Activated CD4-positive, CD25-positive, alpha-beta regulatory T cell treated with anti-CD3 and anti-CD28 coated beads, Interleukin-2, amount 50 U/mL, for 16 hours (primary cell): ENCODE measurements at places on chromosomes 3 and 15.

- DNase-seq, result no peak
Observed at GRCh38 chr3:74664606-74665005, 50.1 kb upstream of the CNTN3 start.

- DNase-seq, result no peak
Observed at GRCh38 chr15:23538648-23539047, 26.8 kb upstream of the MKRN3 start.

DNA sequence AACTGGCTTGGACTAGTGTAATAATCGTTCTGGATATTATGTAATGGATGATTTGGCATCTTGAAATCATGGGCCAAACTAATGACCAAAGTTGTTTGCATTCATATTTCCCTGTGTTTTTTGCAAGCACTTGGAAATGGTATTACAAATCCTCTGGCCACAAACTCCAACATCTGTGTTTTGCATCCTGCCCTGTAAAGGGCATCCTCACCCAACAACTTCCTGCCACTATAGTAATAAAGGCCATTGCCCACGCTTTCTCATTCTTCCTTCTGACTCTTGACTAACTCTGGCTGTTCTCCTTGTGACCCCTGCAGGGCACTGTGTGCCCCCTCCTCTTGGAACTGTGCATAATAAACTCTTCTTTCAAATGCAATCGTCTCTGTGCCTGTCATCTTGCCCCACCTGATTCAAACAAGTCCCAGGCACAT lies 25.4 kb upstream of the PSMD6 start:
- no peak for DNase-seq

DNA sequence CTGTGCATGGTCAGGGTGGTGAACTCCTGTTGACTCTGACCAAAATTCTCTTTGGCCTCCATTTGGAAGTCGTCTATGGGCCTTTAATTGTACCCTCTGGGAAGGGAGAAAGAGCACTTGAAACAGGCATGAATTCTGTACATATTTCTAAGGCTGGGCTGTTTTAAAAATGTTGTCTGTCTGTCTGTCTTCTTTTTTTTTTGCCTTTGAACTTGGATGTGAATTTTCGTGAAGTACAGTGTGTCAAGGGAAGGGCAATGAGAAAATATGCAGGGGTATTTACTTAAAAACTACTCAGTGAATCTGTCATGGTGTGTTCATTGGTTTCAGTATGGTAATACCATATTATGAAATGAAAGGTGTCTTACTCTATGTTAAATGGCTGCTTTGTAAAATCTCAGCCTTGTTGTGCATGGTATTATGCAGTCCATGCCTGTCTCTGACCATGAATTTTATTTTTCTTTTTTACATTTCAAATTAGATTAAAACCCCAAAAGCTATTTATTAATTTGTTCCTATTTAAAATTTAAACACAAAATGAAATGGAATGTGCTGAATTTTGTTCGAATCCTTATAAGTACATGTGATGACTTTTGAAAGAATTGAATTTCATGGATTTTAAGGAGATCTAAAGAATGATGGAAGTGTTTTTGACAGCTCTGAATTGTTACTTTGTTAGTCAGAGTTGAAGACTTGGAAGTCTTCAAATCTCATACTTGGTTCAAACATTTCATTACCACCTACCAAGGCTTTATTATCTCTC lies 51.1 kb downstream of the RARB start:
- DNase-seq, result no peak

DNA sequence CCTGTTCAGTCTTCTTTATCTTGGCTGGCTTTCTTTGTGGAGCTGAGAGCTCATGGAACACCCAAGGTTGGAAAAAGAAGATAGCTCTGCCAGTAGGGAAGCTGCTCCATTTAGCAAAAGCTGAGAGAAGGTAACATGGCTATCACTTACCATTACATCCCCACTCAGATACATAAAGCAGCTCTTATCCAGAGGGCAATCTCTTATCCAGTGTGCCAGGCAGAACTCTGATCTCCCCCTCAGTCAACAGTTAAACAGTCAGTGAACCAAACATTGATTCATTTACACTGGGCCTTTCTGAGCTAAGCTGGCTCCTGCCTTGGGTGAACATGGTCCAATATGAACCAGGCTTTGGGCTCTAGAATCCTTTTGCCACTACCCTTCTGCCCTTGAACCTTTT lies 624.2 kb downstream of the NTRK3 start:
- DNase-seq, result no peak

DNA sequence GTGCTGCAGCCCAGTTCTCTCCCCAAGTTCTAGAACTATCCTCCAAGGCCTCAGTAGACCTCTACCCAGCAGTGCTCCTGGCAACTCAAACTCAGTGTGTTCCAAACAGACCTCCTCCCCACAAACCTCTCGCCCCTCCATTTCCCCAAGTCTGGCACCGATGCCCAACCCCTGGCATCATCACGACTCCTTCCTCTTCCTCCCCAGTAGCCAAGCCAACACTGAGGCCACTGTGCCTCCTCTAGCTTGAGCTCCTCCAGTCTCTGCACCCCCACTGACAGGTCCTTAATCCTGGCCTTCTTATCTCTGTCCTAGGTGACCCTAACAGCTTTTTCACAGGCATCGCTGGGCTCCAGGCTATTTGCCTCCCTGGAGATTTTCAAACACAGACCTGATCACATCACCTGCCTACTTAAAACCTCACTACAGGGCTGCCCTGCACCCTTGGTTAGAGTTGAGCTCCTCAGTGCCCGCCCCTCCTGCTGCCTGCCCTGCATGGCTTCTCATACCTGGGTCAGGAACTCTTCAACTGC lies 6.8 kb downstream of the ARPIN start:
- DNase-seq, result no peak

DNA sequence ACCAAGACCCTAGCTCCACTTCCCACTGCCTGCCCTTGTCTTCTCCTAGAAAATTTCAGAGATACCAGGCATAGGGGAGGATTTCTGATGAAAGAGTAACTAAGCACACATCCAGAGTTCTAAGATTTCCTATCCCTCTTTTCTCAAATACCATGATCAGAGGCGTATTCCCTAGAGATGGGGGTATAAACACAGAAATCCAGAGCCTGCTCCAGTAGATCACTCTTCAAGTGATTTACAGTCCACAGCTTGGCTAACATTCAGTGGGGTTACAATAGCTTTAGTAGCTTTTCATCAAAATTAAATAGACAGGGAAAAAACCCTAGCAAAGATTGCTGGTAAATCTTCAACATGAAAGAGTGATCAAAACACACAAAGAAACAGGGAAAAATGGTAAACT lies 800.7 kb upstream of the GRM7 start:
- DNase-seq, result no peak

GRCh38 chr3:179450261-179450701 lies 989 bp downstream of the GNB4 start:
- no peak for DNase-seq

- no peak for DNase-seq
Observed at GRCh38 chr3:188209740-188210139, 55.8 kb downstream of the LPP start.

- no peak for DNase-seq
Observed at GRCh38 chr3:131393868-131394267, 12.3 kb downstream of the NUDT16 start.

DNA sequence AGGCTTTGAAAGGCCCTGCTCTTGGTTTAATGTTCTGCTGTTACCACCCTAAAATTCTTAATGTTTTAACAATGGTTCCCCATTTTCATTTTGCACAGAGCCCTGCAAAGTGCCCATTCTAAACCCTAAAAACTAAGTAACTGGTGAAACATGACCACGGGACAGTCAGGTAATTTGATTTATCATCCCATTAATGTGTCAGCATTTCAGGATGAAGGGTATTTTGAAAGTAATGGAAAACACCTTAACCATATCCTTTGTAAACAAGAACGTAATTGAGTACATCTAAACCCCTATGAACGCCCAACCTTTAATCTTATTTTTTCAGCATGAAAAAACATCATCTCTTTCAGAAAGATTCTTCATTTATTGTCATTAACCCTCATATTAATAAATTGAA lies 164.9 kb upstream of the IL12A start:
- no peak for DNase-seq

DNA sequence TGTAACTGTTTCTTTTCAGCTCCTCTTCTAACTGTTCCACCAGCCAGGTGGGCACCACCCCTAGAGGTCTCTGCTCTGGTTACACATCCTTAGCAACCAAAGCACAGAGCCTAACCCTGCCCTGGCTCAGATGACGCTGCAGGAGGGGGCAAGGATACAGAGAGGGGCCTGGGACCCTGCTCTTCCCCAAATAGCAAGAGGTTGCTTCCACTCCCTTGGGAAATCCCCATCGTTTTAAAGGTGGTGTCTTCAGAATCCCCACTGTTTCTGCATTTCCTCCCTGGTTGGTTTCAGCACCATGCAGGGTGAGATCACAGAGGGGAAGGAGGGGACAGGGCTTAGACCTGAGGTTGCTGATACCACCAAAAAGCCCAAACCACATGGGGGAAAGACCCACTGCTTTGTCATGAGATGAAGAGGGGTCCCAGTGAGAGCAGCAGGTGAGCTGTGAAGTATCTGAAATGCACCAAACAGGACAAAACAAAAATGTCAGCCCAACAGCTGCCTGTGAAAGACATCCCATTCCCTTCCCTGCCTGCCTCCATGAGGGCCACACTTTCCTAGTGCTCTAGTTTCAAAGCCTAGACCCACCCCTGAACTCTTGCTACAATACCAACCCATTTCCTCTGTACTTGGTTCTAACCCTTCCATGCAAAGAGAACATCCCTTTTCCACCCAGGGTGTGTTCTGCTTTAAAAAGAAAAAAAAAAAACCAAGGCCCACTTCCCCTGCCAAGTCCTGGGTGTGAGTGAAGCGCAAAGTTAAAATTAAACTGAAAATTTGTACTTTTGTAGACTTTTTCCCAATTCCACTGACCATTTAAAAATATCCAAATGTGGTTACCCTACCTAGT lies 29.0 kb downstream of the ANP32A start:
- DNase-seq, result no peak

GRCh38 chr3:136075218-136075808 lies 109.8 kb downstream of the PPP2R3A start:
- DNase-seq, result peak; percentile 43

DNA sequence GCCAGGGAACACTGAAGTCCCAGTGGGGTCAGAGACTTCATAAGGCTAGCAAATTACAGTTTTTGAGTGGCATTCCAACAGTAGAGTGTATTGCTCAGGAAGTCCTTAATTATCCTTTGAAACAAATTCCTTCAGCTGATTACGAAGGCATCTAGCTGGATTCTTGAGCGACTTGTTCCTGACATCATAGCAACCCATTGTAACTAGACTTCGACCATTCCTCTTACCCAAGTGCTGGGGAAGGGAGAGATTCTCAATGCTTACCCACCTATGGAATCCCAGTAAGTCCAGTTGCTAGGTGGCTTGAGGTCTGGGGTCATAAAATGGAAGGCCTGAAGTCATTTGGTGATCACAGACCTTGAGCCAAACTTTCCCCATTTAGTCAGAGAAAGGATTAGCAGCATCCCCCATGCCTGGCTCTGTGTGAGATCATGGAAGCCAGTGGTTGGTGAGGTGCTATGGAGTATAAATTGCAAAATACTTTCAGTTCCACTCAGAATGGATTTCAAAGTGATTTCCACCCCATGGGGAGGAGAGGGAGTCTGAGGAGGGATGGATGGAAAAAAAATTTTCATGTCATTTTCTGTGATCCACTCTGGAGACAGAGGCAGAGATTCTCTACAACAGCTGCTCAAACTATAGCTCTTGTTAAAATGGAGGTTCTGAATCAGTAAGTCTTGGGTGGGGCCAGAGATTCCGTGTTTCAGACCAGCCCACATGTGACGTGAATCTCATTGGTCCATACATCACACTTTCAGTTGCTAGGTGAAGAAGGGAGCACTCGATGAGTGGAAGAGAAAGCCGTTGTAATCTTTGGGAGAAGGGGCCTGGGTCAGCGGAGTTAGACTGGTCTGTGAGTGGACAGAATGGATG lies 45.7 kb downstream of the CD86 start:
- DNase-seq, result no peak

- no peak for DNase-seq
Observed at GRCh38 chr3:136645915-136646314, 106.3 kb downstream of the STAG1 start.

DNA sequence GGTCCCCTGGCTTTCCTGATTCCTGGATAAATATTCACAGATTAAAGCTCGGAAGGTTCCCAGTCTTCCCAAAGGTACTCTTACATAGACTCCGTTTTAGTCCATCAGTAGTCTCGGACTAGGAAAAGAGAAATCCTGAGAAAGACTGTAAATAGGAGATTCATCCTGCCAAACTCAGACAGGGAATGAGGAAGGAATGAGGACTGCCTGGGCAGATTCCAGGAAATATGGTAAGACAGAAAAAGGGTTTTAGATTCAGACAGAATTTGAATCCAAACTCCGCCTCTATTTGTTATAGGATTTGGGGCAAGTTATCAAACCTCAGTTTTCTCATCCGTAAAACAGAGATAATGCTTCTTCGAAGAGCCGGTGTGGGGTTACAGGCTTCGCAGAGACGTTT lies 77.8 kb upstream of the VGLL4 start:
- no peak for DNase-seq

GRCh38 chr15:98039596-98039995 lies 79.1 kb downstream of the ARRDC4 start:
- DNase-seq, result no peak

DNA sequence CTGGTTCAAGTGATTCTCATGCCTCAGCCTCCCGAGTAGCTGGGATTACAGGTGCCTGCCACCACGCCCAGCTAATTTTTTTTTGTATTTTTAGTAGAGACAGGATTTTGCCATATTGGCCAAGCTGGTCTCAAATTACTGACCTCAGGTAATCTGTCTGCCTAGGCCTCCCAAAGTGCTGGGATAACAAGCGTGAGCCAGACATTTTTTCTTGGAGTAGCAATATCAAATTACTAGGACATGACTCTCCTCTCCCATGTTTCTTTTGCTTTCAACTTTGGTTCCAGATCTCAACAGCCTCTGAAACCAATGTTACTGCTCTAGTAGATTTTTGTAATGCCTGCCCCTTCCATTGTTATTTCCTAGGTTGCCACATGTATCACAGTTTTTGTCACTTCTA lies 462.0 kb downstream of the GBE1 start:
- DNase-seq, result no peak

- no peak for DNase-seq
Observed at GRCh38 chr3:17949101-17949500, 206.7 kb upstream of the TBC1D5 start.

DNA sequence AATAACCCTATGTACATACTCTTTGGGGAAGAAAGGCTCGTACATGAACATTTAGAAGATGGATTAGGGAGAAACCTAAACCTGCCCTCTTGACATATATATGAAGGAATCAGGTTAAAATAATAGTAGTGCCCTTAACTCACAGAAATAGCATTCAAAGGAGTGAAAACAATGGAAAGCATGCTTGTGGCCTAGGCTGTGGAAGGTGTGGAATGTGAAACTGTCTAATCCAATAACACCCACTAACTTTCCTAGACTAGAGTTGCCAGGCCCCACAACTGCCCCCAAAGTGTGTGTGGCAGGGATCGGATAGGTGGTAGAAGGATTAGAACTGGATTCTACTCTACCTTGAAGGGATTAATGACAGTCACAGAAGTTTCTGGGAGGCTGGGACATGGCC lies 317.4 kb upstream of the LRRFIP2 start:
- no peak for DNase-seq
